ENCODE measurements at places on chromosomes 3 and 15. TPM values are rescaled to one million over a fixed set of nuclear protein-coding genes. Genes with fewer than 3 reads are reported as not detected.
A peak's percentile ranks its signal among the peaks of the same experiment; 100 is the strongest.

Gene WDR5B
- 3.5 TPM for total RNA-seq

Gene CCR8
- not detected for total RNA-seq

Gene SLC2A2
- not detected for total RNA-seq

Gene TTLL13
- not detected for total RNA-seq

Gene NR1I2
- total RNA-seq: not detected

Gene RLBP1
- 6.6 TPM for total RNA-seq

DNA sequence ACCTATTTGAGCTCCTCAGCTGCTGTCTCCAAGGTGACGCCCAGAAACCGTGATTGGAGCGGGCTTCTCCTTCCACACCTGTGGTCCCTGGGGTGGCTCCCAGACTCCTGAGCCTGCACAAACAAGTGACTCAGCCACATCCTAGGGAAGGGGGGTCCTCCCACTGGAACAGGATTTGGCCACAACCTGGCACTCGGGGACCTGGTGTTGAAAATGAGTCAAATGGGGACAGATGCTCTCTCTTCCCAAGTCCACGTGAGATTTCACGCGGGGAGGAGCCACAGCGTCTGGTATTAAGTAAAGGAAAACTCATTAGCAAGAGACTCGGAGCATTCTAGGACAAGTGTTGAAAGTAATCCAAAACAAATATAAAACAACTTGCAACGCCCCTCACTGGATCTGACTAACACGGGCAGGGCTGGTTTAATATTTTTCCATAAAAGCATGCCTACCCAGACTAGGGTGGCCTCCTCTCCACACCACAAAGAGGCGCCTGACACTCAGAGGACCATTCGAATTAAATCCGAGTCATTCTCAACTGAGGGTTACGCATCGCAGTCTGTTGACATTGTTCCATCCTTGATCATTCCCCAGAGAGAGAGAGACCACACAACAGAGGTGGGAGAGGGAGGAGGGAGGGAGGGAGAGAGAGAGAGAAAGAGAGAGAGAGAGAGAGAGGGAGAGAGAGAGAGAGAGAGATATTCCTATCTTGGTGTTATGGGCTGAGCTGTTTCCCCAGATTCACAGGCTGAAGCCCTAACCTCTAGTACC is 74.4 kb downstream of the MGLL start:
- no peak for DNase-seq

- DNase-seq: no peak
Measured at GRCh38 chr15:100334905-100335304, 6.9 kb downstream of the ADAMTS17 start.

GRCh38 chr15:28080386-28080785 is 18.7 kb downstream of the OCA2 start:
- no peak for DNase-seq

Gene GOLGB1
- 10.9 TPM for total RNA-seq

Gene MAP6D1
- total RNA-seq: 3.2 TPM

Gene FGD5
- 0.58 TPM for total RNA-seq

DNA sequence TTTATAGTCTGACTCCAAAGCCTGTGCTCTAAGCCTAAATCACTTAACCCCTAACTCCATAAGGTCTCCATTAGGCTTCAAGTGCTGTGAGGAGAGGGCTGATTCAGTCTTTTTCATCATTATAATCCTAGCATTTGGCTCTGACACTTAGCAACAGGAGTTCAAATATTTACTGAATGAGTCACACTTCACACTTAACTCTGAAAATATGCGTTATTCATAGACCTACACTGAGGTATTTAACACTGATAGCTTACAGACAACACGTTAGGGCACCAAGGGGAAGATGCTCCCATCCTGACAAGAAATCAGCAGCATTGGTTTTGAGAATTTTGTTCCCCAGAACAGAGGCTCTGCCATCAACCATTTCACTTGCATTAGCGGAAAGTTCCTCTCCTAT is 53.5 kb downstream of the MSL2 start:
- no peak for DNase-seq

DNA sequence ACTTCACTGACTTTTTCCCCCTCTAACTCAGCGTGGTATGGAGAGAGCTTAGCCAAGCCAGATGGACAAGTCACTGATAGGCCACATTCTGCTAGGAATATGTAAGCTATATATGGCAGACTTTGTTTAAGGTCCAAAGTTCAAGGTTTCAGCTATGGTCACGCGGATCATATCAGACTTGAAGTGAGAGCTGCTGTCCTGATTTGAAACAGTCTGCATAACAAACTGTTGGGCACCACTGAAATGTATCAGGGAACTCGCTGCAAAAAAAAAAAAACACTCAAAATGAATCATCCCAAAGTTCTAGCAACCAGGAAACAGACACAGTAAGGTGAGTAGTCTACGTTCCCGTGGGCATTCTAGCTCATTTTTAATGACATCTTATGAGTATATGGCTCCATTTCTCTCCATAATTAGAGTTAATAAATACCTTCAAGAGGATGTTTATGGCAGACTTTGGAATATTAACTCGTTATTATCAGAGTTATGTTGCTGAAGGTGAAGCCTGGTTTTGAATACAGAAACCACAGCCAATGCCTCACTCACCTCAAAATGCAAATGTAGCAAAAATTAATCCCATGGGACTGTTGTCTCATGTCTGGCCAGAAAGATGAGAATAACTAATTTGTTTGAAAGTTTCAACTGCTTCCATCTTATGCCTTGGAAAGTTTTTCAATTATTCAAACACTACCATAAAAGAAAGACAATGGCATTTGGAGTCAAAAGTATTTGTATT is 12.3 kb downstream of the DPH3 start:
- DNase-seq: no peak

Gene TGM4
- total RNA-seq: not detected

Gene OR4F15
- not detected for total RNA-seq

Gene GP9
- not detected for total RNA-seq

Gene C3orf22
- not detected for total RNA-seq

DNA sequence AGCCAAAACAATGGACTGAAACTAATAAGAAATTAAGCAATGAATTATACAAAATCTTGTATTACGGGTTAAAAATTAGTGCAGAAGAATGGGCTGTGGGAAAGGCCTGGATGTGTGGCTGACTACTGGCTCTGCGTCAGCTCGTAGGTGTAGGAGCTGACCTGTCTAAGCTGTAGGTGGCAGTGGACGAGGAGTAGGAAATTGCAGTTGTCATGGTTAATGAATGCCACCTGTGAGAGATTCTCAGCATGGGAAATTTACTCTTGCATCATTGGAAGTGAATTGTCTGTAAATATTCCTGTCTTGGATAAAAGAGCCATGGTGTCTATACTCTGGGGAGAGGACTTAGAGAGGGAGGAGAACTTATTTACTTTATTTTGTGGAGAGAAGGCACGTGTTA is 23.4 kb downstream of the CHRNA7 start:
- DNase-seq: no peak

Gene KBTBD12
- not detected for total RNA-seq

DNA sequence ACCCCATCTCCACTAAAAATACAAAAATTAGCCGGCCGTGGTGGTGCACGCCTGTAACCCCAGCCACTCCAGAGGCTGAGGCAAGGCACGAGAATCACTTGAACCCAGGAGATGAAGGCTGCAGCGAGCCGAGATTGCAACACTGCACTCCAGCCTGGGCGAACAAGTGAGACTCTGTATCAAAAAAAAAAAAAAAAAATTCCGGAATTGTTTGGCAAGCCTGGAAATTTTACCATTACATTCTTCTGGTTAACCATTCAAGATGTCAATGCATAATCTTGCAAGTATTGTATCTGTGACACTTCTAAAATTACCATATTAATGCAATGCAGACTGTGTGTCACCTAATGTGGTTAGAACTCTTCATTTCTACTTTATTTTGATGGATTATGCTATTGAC is 67.0 kb downstream of the CSNK1G1 start:
- DNase-seq: no peak

Gene CHRNB4
- total RNA-seq: not detected

GRCh38 chr3:124168271-124168670 is 176.3 kb upstream of the ROPN1 start:
- no peak for DNase-seq

DNA sequence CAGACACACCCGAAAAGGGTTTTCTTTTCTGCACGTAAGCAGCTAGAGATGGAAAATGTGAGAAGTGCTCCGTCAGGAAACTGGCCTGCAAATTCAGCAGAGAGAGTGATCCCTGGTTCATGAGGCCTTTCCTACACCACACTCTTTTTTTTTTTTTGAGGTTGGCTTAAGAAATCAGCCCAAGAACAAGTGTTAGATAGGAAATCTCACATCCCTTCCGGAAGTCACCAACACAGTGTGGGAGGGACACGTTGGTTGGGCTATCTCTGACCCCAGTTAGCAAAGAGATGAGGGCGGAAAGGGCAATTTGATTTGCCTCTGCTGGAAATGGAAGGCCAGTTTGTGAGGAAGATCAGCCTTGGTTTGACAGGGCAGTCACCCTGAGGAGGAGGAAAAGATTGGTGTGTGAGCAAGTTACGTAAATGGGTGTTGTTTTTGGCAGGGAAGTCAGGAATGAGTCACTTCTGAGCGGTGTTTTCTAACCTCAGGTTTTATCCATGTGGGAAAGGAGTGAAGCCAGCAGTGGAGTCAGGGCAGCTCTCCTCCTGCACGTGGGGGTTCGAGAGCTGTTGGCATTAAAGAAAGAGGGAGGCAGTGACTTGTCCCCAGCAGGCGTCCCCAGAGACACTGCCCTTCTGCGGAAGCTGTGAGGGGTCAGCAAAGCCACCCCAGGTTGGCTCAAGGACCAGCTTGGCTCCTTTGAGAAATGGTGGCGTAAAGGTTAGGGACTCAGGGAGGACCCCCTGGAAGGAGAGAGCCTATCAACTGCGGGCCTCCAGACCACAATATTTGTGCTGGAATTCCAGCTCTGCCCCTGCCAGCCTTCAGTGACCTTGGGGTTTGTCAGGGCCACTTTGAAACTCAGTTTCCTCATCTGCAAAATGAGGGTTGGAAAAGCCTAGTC is 237.6 kb upstream of the BHLHE40 start:
- DNase-seq: no peak

DNA sequence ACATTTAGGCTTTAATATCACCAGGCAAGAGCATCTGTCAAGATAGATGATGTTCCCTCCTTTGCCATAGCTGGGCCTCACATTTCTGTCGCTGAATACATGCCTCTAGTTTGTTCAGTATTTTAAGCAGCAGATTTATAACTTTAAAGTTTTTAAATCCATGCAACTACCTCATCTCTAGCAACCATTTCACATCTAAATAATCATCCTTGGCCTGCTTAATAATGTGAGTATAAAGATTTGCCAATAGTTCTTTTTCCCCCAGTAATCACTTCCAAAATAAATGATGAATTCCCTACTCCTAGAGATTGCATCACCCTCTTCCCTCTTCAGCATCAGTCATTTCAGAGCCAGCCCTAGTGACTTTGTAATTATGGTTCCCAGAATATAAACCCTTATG is 36.2 kb upstream of the FILIP1L start:
- no peak for DNase-seq

Gene GXYLT2
- total RNA-seq: 13.9 TPM

GRCh38 chr3:144544871-144545270 is 573.2 kb downstream of the DIPK2A start:
- DNase-seq: no peak

Gene FES
- total RNA-seq: 0.64 TPM

Gene TMEM42
- 21.3 TPM for total RNA-seq

DNA sequence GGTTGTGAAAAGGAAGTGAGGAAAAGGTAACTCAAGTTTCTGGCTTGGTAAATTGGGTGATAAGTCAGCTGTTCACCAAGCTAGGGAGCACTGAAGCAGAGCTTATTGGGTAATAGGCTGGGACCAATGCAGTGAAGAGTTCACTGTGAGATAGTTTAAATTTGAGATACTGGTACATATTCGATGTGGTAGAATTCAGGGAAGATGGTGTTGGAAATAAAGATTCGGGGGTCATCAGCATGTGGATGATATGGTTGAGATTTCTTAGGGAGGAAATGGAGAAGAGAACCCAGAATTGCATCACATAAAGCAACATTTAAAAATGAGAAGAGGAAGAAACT is 16.9 kb downstream of the MME start:
- DNase-seq: no peak

DNA sequence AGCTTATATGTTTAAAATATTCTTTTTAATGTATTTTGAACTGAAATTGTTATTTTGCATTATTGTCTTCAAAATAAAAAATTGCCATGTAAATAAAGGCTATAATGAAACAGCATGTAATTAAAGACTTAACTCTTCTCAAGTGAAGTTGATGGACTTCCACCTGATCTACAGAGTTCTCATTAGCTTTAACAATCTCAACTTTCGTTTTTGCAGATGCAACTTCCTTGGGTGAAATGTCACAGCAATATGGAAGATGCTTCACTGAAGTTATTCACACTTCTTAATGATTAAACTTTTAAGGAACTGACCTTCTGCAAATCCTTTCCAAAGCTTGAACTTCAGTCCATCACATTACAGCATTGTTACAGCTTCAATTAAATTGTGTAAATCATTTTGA is 63.6 kb downstream of the OSTN start:
- no peak for DNase-seq

DNA sequence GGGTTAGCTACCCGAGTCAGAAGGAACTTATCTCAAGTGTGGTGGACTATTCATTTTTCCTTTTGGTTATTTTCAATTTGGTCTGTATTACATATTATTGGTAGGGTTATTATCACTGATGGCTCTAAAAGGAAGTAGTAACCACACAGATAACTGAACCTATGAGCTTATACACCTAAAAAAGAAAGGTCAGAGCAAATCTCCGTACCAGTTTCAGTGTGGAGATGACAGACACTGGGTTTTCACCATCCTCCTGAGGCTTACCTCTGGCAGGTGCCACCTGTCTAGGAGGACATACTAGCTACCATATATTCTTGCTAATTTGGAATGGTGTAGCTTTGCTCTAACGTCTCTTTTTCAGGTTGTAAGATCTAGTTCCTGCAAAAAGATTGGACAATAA is 10.2 kb downstream of the GAP43 start:
- DNase-seq: no peak

DNA sequence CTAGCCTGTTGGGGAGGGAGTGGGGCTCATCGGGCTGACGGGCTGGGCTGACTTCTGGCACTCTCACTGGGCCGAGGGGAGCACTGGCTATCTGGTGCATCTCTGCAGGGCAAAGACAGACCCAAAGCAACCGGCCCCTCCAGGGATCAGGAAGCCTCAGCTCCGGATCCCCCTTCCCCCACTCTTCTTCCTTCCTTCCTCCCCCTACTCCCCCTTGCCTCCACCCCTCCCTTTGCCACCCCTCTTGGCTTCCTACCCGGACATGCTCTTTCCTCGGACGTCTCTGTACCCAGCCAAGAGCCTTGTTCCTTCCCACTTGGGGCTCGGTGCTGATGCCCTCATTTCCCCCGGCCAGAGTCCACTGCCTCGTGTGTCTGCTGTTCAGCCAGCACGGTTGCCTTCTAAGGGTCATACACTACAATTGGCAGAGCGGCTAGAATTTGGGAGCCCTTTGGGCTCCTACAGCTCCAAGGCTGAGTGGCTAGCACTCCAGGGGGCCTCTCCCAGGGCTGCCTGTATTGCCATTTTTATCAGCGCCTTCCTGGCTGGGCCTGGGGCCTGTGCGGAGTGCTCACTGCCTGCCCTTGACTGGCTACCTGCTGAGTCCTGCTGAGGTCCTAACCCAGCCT is 10.9 kb downstream of the SEMA3F start:
- peak; percentile 25 for DNase-seq

GRCh38 chr3:178518660-178519396 is 17.4 kb upstream of the KCNMB2 start:
- DNase-seq: no peak

Measured in G401 (cell line).